ENCODE measurements at places on chromosomes 2 and 18. TPM values are rescaled to one million over a fixed set of nuclear protein-coding genes. Genes with fewer than 3 reads are reported as not detected.

- no peak for DNase-seq
Observed at GRCh38 chr2:122105171-122105876, 349.9 kb downstream of the TSN start.

GRCh38 chr2:167756446-167756845 is 490.9 kb downstream of the STK39 start:
- no peak for DNase-seq

- DNase-seq, result no peak
Observed at GRCh38 chr2:39487398-39488250, 50.5 kb upstream of the MAP4K3 start.

- no peak for DNase-seq
Observed at GRCh38 chr2:41610501-41611190, 437.2 kb upstream of the PKDCC start.

DNA sequence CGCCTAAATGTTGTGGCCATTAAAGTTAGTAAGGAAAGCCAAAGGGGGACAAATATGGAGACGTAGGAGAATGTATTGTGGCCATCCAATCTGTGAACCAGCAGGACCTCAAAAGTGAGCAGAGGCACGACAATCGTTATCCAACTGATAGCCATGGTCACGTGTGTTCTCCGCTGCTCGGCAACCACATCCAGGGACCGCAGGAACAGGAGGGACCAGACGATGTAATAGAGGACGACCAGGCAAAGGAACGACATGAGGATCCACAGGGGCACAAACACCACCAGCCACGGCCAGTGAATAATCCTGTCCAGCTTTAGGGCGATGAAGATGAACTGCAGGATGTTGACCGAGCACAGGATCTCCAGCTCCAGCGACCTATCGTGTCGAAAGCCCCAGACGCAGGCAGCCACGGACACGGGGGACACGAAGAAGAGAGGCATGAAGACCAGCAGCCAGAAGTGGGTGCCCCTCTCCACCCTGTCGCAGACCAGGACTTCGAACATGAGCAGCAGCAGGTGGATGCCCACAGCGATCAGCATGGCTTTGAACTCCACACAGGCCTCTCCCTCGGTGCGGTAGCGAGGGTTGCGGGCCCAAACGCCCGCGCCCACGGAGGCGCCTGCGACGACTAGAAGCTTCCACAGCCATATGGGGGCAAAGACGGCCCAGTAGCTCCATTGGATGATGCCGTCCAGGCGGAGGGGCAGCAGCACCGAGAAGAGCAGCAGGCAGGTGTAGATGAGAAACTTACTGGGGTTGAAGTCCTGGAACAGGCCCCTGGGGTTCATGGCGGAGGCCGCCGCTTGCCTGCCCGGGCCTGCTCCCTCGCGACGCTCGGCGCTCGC is 790 bp downstream of the TMEM185B start:
- no peak for DNase-seq

GRCh38 chr2:103809415-103809814 is 1044.5 kb upstream of the POU3F3 start:
- DNase-seq, result no peak

GRCh38 chr2:229370509-229370908 is 99.4 kb upstream of the PID1 start:
- no peak for DNase-seq

GRCh38 chr2:8252997-8253694 is 428.7 kb upstream of the ID2 start:
- no peak for DNase-seq

- DNase-seq, result no peak
Observed at GRCh38 chr2:118449401-118449800, 361.1 kb downstream of the INSIG2 start.

GRCh38 chr2:154762638-154763037 is 64.1 kb downstream of the KCNJ3 start:
- DNase-seq, result no peak

- DNase-seq, result no peak
Observed at GRCh38 chr2:16187482-16187817, 247.1 kb downstream of the MYCN start.

DNA sequence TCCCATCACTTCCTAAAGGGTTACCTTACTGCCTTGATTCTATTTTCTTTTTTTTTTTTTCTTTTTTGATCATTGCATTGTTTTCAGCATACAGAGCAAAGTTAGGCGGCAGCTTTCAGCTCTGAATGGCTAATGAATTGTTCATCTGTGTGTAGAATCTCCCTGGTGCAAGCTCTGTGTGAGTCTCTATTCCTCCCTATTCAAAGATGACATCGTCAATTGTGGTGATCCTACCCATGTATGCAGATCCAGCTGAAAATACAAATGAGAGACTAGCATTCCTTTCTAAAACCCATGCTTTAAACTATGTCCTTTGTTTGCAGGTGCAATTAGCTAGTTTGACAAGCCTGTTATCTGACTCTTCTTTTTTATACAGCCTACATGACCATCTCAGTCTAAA is 539.0 kb downstream of the ARHGAP15 start:
- DNase-seq, result no peak

GRCh38 chr2:144201126-144201525 is 318.8 kb downstream of the ZEB2 start:
- no peak for DNase-seq

GRCh38 chr2:178632729-178633128 is 152.5 kb downstream of the PLEKHA3 start:
- no peak for DNase-seq

GRCh38 chr2:168686452-168687191 is 115.8 kb upstream of the NOSTRIN start:
- no peak for DNase-seq

DNA sequence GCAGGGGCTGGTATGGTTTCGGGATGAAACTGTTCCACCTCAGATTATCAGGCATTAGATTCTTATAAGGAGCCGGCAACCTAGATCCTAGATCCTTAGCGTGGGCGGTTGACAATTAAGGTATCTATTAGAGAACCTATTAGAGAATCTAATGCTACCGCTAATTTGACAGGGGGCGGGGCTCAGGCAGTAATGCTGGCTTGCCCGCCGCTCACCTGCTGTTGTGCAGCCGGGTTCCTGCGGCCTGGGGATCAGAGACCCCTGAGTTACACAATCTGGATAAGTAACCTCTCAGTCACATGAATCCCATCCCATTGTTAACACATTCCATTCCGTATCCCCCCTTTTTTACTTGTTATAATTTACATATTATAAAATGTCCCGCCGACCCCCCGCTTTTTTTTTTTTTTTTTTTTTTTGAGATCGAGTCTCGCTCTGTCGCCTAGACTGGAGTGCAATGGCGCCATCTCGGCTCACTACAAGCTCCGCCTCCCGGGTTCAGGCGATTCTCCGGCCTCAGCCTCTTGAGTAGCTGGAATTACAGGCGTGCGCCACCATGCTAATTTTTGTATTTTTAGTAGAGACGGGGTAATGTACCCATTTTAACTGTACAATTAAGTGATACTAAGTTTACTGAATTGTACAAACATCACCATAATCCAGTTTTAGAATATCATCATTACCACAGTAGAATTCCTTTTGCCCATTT is 42.0 kb upstream of the GPD2 start:
- DNase-seq, result no peak

ARHGAP25 gene
- 7.0 TPM for total RNA-seq

CRIM1 gene
- total RNA-seq, result 22.1 TPM

PDIA6 gene
- 205 TPM for total RNA-seq

CCDC138 gene
- 5.0 TPM for total RNA-seq

HOXD3 gene
- not detected for total RNA-seq

GCG gene
- not detected for total RNA-seq

SERPINE2 gene
- total RNA-seq, result 4.8 TPM

LAMA1 gene
- 0.67 TPM for total RNA-seq

MOGAT1 gene
- total RNA-seq, result not detected

SCG2 gene
- total RNA-seq, result not detected

IL1RL1 gene
- 6.2 TPM for total RNA-seq

CLEC4F gene
- 0.25 TPM for total RNA-seq

ERFE gene
- total RNA-seq, result not detected
